ENCODE measurements at places on chromosomes 5 and 9.

DNA sequence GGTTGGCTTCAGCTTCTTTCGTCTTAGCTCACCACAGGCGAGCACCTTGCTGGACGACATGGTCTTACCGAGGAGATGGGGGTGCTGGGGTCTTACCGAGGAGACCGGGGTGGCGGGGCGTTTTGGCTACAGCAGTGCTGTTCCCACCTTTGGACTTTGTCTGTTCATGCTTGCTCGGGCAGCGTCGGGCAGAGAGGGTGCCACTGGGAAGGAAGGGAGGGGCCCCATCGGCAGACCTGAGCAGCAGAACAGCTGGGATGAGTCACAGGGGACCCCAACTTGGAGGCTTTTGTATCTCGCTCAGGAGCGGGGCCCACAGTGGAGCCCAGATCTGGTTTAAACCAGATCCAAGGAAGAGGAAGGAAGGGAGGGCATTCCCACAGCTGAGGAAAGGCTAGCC is 106.0 kb upstream of the CACNA1B start:
- H3K4me3 ChIP-seq = no peak overlapping the region
- H3K27me3 ChIP-seq = no peaks in the 10 kb centered on the region
- peaks cover 5% of the 10 kb centered on the region for H3K4me1 ChIP-seq
- H3K36me3 ChIP-seq = peaks cover 49% of the 10 kb centered on the region
- no peak for DNase-seq
- peak overlapping the region; percentile 90 for H3K27ac ChIP-seq

DNA sequence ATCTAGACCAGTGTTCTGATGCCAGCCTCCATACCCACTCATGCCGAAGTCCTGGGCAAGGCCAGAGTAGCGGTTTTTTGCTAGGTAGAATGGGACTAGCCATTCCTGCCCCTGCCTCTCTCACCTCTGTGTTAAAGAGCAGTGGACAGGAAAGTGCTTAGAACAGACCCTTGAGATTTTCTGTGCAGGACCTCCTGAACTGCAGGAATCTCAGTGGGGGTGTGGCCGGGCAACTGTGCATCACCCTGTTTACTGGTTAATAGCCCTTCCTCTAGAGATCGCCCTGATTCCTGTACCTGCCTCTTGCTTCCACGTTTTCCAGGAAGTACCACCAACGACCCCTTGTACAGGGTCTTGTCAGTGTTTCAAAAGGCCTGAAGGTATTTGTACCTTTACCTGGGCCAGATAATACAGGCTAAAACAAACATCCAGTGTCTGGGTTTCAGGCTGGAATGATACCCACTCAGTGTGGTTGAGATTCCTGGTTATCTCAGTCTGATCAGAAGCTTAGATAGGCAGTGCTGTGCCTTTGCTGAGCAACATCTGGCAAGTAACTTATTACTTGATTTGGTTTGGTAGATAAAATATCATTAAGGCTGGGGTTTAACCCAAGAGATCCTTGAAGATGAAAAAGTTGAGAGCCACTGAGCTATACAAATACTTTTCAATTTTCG is 65.9 kb downstream of the RGS3 start:
- no peak for DNase-seq
- no peak overlapping the region for H3K27ac ChIP-seq
- H3K27me3 ChIP-seq = no peaks in the 10 kb centered on the region
- H3K4me1 ChIP-seq = peaks cover 15% of the 10 kb centered on the region
- no peak overlapping the region for H3K4me3 ChIP-seq

- peak; percentile 46 for DNase-seq
- peak overlapping the region; percentile 77 for H3K4me3 ChIP-seq
- peaks cover 14% of the 10 kb centered on the region for H3K27me3 ChIP-seq
- H3K36me3 ChIP-seq = peaks cover 2% of the 10 kb centered on the region
- H3K27ac ChIP-seq = peak overlapping the region; percentile 80
Observed at GRCh38 chr9:81690251-81690851, 1.0 kb upstream of the TLE1 start.

DNA sequence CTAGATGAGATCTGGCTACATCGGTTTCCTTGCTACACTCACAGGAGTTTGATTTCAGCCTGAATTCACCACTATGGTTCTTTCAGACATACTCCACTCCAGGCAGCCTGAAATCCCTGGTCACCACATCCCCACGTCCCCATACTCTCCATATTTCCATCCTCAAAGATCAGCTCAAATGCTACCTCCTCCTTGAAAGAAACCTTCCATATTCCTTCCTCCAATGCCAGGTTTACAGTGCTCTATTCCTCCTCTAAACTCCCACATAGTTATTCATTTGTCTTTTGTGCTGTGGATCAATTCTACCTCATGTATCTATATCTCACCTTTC is 151.7 kb downstream of the GLIS3 start:
- no peak for DNase-seq
- H3K4me3 ChIP-seq = no peak overlapping the region
- no peaks in the 10 kb centered on the region for H3K36me3 ChIP-seq
- H3K27ac ChIP-seq = no peak overlapping the region
- peaks cover 51% of the 10 kb centered on the region for H3K4me1 ChIP-seq

DNA sequence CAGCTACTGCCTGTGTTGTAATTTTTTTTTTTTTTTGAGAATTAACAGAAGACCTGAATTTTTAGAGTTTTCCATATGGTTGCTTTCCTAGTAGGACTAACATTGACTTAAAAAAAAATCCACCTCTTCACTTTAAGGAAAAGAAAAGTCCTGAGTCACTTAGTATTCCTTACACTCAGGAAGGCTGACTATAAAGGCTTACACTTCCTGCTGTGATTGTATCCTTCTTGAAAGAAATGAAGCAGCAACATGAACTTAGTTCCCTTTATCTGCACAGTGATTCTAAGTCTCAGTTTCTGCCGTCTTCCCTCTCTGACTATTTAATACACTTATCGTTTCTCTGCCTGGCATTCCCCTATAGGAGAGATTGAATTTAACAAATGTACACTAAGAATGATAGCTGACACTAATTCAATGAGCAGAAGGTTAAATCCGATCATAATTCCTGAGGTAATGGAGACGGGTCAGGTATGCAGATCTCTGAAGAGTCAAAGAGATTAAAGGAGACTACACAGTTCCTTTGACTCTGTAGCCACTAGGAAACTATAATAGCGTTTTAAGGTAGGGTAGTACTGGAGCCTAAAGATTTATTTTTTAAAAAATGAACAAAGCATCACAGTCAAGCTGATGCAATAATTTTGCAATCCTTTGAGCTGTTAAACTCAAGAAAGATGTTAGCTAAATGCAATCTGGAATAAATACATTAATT is 185.1 kb upstream of the ELAVL2 start:
- peaks cover 35% of the 10 kb centered on the region for H3K4me1 ChIP-seq
- DNase-seq = no peak
- no peak overlapping the region for H3K4me3 ChIP-seq
- H3K27ac ChIP-seq = peak overlapping the region; percentile 24

GRCh38 chr9:94014920-94015319 is 59.8 kb upstream of the BARX1 start:
- no peaks in the 10 kb centered on the region for H3K36me3 ChIP-seq
- H3K4me3 ChIP-seq = no peak overlapping the region
- DNase-seq = no peak
- H3K27ac ChIP-seq = no peak overlapping the region

DNA sequence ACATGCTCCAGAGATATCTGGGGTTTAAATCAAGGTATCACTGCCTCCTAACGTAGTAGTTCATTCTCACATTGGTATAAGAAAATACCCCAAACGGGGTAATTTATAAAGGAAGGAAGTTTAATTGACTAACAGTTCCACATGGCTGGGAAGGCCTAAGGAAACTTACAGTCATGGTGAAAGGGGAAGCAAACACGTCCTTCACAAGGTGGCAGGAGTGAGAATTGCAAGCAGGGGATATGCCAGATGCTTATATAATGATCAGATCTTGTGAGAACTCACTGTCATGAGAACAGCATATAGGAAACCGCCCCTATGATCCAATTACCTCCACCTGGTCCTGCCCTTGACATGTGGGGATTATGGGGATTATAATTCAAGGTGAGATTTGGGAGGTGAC is 1280.2 kb upstream of the C9orf72 start:
- no peak for DNase-seq
- H3K27me3 ChIP-seq = no peaks in the 10 kb centered on the region
- H3K27ac ChIP-seq = peak overlapping the region; percentile 30
- H3K36me3 ChIP-seq = no peaks in the 10 kb centered on the region
- H3K4me1 ChIP-seq = peaks cover 19% of the 10 kb centered on the region

All from WTC11 (cell line).